Stimulated activated CD4-positive, alpha-beta T cell treated with anti-CD3 and anti-CD28 coated beads, Interleukin-2, amount 100 ng/mL, for 4 hours (primary cell): ENCODE measurements at places on chromosomes 11 and 22.

- DNase-seq: no peak
These were observed 6.3 kb downstream of the NXPE2 start for GRCh38 chr11:114684636-114685035.

DNA sequence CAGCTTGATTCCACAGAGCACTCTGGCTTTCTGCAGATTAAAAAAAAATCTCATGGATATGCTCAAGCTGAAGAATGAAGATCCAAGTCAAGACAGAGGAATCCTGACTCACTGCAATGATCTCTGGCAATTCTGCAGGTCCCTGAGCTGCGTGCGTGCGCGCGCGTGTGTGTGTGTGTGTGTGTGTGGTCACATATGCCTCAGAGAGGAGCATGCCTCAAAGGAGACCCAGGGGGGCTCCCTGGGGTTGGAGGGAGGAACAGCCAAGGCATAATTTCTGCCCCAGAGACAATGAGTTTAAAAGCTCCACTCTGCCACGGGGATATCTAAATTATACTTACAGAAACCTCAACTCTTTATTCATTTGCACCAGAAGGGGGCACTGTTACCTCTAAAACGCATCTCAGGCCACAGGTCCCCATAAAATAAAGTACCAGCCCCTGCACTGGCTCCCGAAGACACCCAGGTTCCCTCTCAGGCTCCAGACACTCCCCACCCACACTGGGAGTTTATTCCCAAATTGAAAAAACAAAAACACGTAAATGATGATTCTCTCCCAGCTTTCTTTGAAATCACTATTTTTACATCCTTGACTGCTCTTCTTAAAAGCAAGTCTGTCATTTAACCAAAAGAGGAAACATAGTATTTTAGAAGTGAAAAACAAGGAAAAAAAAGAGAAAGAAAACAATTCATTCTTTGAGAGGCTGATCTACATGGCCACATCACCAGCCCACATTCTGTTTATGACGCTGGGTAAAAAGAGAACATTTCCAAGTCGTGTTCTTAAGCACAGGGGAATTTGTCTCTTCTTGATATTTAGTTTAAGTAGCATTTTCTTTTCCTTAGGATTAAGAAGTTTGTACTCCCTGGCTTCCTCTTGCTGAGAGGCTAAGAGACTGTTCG lies 401.0 kb downstream of the LARGE1 start:
- DNase-seq: no peak

GRCh38 chr22:31488988-31489617 lies 539 bp downstream of the EIF4ENIF1 start:
- DNase-seq: no peak

DNA sequence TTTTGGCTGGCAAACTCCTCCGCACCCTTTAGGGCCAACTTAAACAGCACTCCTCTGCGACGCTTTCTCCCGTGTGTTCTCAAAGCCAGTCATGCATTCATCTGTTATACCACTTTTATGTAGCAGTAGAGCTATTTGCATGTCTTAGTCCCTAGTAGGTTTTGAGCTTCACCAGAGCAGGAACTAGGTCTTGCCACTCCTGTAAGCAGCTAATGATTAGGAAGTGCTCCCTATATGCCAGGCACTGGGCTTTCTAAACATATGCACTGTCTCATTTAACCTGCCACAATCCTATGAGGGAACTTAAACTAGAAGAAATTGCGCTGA lies 180.8 kb downstream of the DBX1 start:
- no peak for DNase-seq

DNA sequence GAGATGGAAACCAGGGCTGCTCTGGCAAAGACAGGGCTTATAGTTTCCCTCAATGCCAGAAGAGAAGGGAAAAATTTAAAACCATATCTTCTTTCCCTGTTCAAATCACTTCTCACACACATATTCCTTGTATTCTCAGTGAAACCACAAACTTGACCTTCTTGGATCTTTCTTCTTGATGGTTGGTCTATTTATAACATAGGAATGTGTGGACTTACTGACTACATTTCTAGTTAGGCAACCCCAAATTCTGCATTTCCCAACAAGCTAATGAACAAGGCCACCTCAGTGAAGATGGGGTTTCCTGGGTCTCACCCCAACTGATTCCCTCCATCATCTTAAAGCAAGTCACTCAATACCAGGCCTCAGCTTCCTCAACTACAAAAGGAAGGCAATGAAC lies 3.8 kb upstream of the QSER1 start:
- no peak for DNase-seq

- DNase-seq: peak; percentile 49
These were observed 9.1 kb downstream of the SSH3 start for GRCh38 chr11:67312187-67313021.

- DNase-seq: no peak
These were observed 31.6 kb upstream of the ARHGAP32 start for GRCh38 chr11:129223701-129224149.

- peak; percentile 68 for DNase-seq
These were observed 49.1 kb upstream of the VPREB1 start for GRCh38 chr22:22195265-22196017.

DNA sequence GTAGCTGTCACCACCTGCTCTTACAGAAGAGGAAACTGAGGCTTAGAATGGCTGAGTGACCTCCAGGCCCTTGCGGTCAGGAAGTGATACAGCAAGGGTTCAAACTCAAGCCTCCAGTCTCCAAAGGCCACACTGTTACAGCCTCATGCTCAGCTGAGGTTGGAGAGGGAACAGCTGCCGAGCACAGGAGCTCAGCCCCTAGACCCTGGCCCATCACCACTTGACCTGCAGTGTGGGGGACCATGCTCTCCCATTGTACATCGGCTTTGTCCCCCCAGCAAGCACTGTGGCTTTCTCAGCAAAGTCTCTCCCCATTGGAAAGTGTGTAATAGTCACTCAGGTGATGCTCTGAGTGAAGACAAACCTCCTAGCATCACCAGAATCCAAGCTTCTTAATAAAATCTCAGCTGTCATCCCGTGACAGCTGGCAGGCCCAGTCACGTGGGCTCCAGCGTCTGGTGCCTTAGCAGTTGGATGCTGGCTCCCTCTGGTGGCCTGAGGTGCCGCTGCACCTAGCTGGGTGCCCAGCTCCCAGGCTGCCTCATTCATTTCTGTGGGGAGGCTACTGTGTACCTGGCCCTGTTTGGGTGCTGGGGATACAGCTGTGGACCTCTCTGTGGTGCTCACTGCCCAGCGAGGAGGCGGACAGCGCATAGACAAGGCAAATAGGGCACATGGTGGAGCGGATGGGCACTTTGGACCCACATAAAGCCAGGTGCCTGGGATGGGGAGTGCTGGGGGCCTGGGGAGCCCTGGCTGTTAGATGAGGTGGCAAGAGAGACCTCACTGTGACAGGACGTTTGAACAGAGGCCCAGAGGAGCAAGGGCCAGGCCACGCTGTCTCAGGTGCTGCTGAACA lies 19.1 kb upstream of the MYRF start:
- peak; percentile 77 for DNase-seq

- DNase-seq: no peak
These were observed 59.1 kb downstream of the TRMU start for GRCh38 chr22:46394622-46395021.

- no peak for DNase-seq
These were observed 3.7 kb upstream of the CD44 start for GRCh38 chr11:35135222-35135621.

DNA sequence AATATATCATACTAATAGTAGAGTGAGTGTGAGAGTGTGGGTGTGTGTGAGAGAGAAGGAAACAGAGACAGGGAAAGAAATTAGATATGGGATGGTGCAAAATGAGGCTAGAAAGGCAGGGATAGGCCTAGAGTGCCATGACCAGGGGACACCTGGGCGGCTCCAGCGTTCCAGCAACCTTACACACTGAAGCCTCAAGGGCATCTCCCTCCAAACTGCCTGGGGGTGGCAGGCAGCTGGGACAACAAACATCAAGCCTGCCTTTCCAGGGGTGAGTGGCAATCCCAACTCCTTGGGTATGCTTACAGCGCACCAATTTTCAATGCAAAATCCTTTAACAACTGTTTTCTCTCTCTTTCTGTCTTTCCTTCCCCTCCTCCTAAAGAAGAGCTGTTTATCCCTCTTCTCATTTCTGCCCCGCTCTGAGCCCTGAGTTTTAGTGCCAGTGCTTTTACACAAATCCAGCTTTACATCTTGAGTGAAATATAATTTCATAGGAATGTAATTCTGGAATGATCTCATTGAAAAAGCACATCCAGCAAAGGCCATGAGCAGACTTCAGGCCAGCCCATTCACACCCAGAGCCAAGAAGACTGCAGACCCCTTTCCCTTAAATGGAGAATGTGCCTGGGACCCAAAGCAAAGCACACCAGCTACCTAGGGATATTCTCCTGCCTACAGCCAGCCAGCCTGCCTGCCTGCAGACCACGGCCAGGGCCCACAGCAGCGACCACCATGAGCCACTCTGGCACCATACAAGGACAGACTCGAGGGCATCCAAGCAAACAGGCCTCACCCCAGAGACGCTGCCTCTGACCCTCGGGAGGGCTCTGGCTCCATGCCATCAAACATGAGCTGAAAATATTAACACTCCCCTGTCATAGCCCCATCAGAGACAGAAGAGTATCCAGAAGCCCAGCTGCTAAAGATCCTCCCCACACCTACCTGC lies 90.3 kb downstream of the RPL27A start:
- no peak for DNase-seq

DNA sequence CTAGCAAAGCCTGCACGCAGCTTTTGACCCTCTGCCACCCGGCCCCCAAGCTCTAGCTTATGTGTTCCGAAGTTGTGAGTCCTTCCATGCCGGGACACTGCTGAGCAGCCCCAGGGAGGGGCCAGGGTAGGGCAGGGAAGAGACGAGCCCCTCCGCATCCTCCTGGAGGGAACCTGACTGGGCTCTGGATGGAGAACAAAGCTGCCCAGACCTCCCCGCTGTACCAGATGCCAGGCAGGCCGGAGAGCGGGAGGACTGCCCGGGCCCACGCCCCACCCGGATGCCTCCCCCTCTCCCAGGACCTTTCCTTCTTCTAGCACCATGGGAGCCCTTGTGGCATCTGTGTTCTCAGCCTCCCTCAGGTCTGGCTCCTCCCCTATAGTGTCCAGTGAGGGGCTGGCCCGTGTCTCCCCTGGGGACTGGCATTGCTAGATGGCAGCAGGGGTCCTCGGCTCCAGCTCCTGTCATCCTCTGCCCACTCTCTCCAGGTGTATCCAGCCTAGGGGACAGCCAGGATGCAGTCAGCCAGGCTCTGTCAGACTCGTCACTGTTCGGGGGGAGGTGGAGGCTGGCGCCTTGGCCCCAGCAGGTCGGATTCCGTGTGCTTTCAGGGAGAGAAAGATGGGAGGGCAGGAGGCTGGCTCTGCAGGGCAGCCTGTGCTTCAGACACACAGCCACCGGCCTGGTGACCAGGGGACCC lies 46.1 kb downstream of the ALX4 start:
- DNase-seq: no peak

- no peak for DNase-seq
These were observed 7.3 kb upstream of the SGSM3 start for GRCh38 chr22:40363059-40363458.

GRCh38 chr11:131944736-131945135 lies 574.3 kb downstream of the NTM start:
- DNase-seq: no peak

DNA sequence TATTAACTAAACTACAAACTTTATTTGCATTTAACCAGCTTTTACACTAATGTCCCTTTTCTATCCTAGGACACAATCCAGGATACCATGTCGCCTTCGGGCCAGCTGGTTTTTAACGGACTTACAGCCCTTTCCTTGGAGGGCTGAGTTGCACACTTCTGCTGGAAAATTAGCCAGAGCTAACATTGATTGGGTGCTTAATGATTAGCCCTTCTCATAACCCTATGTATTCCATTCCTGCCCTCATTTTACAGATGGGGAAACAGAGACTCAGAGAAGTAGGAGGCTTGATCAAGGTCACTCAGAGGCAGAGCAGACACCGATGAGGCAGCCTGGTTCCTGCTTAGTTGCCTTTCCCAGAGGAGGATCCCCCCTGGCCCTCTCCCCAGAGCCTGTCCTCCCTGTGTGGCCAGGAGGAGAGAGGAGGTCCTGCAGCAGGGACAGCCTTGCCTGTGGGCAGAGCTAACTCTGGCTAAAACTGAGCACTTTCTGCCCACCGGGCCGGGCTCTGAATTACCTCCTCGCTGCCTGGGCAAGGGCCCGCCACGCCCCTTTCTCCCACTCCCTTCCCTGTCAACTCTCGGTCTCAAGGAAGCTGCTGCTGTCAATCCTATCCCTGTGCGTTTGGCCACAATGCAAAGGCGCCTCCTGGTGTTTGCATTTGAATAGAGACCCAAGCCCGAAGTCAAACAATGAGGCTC lies 59.6 kb upstream of the PAX6 start:
- DNase-seq: no peak

DNA sequence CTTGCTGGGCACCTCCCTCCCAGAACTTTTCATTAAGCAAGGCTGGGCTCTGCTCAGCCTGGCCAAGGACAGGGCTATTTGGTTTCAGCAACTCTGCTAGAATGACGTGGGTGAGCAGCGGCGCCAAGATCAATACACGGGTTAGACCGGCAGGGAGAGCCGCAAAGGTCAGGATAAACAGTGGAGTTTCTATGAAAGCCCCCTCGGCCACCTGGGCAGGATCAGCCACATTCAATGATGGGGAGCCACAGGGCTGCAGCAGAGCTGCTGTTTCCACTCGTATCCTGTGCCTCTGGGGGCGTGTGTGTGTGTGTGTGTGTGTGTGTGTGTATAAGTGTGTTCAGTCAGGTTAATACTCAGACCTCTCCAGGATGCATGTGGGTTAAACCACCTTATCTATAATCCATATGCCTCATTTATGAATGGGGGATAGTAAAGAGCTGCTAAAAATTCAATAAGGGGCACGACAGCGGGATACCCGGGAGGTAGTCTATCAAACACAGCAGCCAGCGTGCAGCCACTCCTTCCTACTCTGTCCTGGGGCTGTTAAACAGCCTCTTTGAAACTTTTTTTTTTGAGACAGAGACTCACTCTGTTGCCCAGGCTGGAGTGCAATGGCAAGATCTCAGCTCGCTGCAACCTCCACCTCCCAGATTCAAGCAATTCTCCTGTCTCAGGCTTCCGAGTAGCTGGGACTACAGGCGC lies 34.8 kb downstream of the MYH9 start:
- no peak for DNase-seq

DNA sequence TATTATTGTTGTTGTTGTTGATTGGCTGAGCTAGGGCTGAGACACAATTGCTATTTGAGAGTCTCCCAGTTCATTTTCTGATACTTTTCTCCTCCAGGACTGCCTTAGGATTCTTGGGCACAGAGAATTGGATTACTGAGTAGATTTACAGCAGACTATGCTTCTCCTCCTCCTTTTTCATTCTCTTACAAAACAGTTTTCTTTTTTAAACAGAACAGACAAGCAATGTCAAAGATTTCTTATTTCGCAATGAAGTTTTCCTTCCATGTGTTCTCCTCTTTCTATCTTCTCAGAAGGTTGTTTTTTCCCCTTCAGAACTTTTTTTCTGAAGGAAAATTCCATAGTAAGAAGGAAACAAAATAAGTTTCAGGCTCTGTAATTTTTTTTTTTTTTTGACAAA lies 19.8 kb upstream of the TIMP3 start:
- no peak for DNase-seq

GRCh38 chr11:10410844-10411200 lies 44.2 kb upstream of the AMPD3 start:
- DNase-seq: no peak

- peak; percentile 63 for DNase-seq
These were observed 728 bp downstream of the DCUN1D5 start for GRCh38 chr11:103091064-103091800.
